Sciatic nerve (tissue), 2 donors: ENCODE measurements at places on chromosomes 5 and 9. TPM values are rescaled to one million over a fixed set of nuclear protein-coding genes. Genes with fewer than 3 reads are reported as not detected.

GRCh38 chr5:131392466-131393095 is 128.7 kb downstream of the CDC42SE2 start:
- no peak for DNase-seq

The TMEM174 gene
- total RNA-seq, result not detected

DNA sequence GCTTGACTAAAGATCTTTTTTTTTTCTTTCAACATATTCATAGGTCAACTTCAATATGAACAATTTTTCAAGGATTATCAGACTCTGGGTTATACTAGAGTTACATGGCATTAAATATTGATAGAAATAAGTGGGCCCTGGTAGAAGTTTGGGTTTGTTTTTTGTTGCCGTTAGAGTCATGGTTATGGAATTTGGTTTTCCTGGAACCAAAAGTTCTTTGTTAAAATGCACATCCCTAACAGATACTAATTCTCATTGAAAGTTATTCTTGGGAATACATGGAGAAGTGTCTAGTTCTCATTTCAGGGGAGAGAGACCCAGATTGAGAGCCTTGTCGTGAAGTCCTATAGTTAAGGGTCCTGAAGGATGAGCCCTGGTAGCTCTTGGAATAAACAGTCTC is 124.9 kb downstream of the FGF1 start:
- DNase-seq, result no peak

DNA sequence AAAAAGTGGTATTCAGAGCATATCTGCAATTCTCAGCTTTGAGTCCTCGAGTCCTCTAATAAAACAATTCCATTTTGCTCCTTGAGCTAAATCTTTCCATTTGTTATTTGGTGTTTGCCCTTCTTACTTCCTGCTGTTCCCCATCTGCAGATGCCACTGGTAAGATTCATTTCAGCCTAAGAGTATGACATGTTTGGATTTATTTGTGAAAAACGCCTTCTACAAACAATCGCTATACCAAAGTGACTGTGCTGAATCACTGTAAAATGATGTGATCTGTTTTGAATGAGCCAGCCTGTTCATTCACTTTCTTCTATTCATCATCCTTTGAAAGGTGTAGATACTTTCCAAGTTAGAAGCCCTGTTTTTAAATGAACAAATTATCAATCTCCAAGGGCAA is 27.7 kb downstream of the KCTD16 start:
- no peak for DNase-seq

The ORM2 gene
- not detected for total RNA-seq
